SJCRH30 (cell line): ENCODE measurements at places on chromosomes 7 and 10.

DNA sequence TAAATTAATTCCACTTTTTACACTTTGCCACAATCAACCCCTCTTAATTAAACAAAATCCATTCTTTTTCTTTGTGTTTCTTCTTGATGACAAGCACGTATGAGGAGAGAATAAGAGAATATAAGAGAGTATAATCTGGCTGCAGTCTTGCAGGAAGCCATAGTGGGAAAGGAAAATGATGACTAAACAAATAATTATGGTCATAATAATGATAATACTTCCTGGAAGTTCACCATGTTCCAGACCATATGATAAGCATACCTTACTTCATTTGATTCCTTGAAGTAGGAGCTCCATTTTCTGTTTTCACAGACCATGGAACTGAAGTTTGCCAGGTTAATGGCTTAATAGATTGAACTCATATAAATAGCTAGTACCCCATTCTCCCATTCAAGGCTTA, 237.8 kb downstream of the SEMA3D start:
- no peak overlapping the region for H3K27ac ChIP-seq
- no peaks in the 10 kb centered on the region for H3K27me3 ChIP-seq
- no peak for DNase-seq
- H3K4me3 ChIP-seq = no peak overlapping the region
- H3K36me3 ChIP-seq = no peaks in the 10 kb centered on the region

DNA sequence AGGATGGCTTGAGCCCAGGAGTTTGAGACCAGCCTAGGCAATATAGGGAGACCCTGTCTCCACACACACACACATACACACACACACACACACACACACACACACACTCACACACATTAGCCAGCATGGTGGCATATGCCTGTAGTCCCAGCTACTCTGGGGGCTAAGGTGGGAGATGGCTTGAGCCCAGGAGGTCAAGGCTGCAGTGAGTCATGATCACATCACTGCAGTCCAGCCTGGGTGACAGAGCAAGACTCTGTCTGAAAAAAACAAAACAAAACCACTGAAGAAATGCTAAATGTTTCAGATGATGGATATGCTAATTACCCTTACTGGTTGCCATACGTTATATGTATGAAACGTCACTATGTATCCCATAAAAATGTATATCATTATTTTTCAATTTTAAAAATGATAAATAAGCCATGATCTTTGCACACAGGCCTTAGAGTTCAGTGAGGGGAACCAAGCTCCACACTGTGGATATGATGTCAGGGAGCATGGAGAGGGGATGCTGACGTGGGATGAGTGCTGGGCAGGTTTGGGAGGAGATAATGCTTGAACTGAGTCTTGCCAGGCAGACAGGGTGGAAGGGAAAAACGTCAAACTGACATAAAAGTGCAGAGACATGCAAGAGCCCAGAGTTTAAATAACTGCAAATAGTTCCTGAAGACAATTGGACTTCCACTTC, 45.9 kb upstream of the ARHGAP12 start:
- H3K27me3 ChIP-seq = no peaks in the 10 kb centered on the region
- no peak for DNase-seq
- H3K27ac ChIP-seq = no peak overlapping the region
- H3K4me1 ChIP-seq = no peaks in the 10 kb centered on the region
- no peak overlapping the region for H3K4me3 ChIP-seq

DNA sequence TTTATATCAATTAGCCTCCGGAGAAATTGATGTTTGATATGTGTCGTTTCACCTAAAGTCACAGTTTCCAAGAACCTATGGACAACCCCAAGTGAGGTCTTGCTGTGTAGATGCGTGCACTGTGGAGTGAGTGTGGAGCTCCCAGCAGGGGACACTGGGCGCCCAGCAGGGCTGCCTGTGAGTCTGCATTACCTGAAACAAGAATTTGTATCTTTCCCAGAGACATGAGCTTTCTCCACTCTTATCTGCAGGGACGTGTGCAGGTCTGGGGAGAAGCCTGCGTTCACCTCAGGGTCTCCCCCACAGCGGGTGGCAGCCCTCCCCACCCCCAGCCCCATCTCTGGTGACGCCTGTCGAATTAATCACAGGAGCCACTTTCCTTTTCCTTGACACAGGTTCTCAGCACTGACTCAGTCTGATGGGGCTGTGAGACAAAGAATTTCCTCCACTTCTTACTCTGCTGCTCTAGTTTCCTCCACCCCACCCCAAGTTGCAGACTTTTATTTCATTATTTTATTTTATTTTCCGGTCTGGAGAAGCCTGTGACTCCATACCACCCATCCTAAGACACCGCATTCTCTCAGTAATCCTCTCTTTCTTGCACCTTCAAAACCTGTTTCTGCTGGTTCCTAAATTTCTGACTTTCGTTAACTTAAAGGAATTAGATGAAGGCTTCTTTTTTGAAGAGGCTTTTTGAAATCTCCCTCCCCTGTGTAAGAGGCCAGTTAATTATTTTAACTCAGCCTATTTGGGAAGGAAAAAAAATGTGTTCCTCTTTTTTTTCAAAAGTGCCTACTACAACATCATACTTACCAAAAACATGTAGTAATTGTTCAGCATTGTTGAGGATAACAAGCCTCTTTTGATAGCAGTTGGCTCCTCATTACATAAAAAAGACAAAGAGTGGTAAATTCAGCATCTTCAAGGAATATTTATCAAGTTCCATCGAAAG, 17.0 kb upstream of the INSIG1 start:
- H3K4me1 ChIP-seq = no peaks in the 10 kb centered on the region
- H3K36me3 ChIP-seq = no peaks in the 10 kb centered on the region
- no peak for DNase-seq
- peaks cover 26% of the 10 kb centered on the region for H3K27me3 ChIP-seq
- no peak overlapping the region for H3K4me3 ChIP-seq

DNA sequence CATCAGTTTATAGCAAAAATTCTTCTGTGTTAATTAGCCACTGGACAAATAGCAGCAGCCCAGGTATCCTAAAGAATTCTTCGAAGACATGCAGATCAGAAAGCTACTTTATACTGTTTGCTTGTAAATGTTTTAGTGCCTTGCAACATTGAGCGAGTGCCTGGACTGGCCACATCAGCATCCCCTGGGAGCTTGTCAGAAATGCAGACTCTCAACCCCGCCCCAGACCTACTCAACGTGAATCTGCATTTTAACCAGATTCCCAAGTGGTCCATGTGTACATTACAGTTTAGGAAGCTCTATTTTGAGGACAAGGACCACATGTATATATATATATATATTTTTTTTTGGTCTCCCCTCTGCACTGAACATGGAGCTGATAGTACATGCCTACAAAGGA, 18.5 kb upstream of the PLEKHS1 start:
- H3K27me3 ChIP-seq = no peaks in the 10 kb centered on the region
- DNase-seq = no peak
- H3K36me3 ChIP-seq = peaks cover 7% of the 10 kb centered on the region; the same call in 1 of the 2 replicates
- peaks cover 5% of the 10 kb centered on the region; the same call in 1 of the 2 replicates for H3K4me1 ChIP-seq
- H3K27ac ChIP-seq = no peak overlapping the region
- H3K4me3 ChIP-seq = no peak overlapping the region

DNA sequence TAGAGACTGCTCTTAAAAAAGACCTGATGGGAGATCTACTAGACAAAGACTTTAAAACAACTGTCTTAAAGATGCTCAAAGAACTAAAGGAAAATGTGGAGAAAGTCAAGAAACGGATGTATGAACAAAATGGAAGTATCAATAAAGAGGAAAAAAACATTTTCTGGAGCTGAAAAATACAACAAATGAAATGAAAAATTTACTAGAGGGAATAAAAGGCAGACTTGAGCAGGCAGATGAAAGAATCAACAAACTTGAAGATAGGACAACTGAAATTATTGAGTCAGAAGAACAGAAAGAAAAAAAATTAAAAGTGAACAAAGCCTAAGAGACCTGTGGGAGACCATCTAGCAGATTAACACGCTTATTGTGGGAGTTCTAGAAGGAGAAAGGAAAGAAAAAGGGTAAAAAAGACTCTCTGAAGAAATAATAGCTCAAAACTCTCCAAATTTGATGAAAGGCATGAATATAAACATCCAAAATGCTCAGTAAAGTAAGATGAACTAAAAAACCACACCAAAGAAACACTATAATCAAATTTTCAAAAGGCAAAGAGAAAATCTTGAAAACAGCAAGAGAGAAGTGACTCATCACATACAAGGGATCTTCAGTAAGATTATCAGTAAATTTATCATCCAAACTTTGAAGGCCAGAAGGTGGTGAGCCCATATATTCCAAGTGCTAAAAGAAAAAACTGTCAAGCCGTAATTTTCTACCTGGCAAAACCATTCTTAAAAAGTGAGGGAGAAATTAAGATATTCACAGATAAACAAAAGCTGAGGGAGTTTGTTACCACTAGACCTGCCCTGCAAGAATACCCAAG, 83.2 kb downstream of the SCRN1 start:
- DNase-seq = no peak
- H3K27me3 ChIP-seq = no peaks in the 10 kb centered on the region
- no peaks in the 10 kb centered on the region; the same call in 1 of the 2 replicates for H3K36me3 ChIP-seq
- H3K4me1 ChIP-seq = no peaks in the 10 kb centered on the region

DNA sequence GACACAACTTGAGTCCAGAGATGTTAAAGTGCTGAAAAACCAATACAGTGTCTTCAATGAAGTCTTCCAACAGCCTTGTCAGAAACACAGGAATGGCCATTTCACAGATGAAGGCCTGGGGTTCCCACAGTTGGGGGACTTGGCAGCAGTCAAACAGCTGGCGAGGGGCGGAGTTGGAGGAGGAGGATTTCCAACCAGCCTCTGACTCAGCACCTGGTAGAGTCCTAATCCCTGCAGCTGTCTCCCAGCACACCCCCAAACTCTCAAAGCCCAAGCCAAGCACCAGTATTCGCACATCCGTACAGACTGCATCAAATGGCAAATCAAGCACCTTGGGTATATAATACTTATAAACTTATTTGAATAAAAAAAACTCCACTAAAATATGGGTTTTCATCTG, 28.0 kb downstream of the CTBP2 start:
- no peaks in the 10 kb centered on the region for H3K27me3 ChIP-seq
- DNase-seq = peak; percentile 93
- peak overlapping the region; percentile 48 for H3K27ac ChIP-seq
- peaks cover 24% of the 10 kb centered on the region for H3K36me3 ChIP-seq
- peaks cover 24% of the 10 kb centered on the region for H3K4me1 ChIP-seq

DNA sequence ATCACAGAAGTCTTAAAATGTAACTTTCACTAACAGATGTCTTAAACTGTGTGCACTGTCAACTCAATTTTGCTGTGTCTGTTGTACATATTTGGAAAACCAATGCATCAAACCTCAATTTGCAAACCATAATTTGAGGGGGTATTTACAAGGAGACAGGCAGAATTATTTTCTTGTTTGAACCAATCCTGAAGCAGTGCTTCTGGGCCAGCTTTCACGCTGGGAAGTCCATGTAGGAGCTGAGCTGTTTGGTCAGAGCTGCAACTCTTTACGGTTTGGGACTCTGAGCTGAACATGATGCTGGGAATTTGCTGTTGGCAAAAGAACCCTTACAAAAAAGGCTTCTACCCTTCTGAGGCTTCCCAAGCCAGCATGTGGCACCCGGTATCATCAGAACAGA, 43.2 kb upstream of the EPC1 start:
- H3K36me3 ChIP-seq = no peaks in the 10 kb centered on the region
- no peak overlapping the region for H3K4me3 ChIP-seq
- peaks cover 12% of the 10 kb centered on the region for H3K4me1 ChIP-seq
- no peak overlapping the region for H3K27ac ChIP-seq

DNA sequence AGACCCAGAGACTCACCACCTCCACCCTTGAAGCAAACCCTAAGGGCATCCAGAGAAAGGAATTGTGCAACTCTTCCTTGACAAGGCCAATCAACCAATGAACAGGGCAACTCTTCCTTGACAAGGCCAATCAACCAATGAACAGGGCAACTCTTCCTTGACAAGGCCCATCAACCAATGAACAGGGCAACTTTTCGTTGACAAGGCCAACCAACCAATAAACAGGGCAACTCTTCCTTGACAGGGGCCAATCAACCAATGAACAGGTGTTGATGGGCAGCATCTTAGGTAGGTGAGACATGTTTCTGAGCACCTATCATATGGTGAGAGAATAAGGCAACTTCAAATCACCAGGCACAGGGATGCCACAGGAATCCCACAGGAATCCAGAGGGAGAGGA, 181.5 kb upstream of the RNF32 start:
- H3K27ac ChIP-seq = no peak overlapping the region
- no peak overlapping the region for H3K4me3 ChIP-seq
- H3K36me3 ChIP-seq = no peaks in the 10 kb centered on the region
- peaks cover 33% of the 10 kb centered on the region for H3K27me3 ChIP-seq

GRCh38 chr10:89963451-89964102, 262.2 kb downstream of the KIF20B start:
- H3K27me3 ChIP-seq = no peaks in the 10 kb centered on the region
- H3K4me1 ChIP-seq = no peaks in the 10 kb centered on the region
- H3K4me3 ChIP-seq = no peak overlapping the region

- H3K27ac ChIP-seq = no peak overlapping the region
- no peaks in the 10 kb centered on the region for H3K36me3 ChIP-seq
- H3K4me3 ChIP-seq = 0 out of 2 replicates have a peak overlapping the region, but pooled peaks have one; percentile 2
- peaks cover 9% of the 10 kb centered on the region for H3K4me1 ChIP-seq
Observed at GRCh38 chr7:72435366-72435765, 23.2 kb upstream of the CALN1 start.

- DNase-seq = peak; percentile 57
- H3K27ac ChIP-seq = no peak overlapping the region
- no peaks in the 10 kb centered on the region for H3K4me1 ChIP-seq
- H3K4me3 ChIP-seq = no peak overlapping the region
- no peaks in the 10 kb centered on the region for H3K36me3 ChIP-seq
Observed at GRCh38 chr10:59181668-59182067, 5.2 kb downstream of the PHYHIPL start.

DNA sequence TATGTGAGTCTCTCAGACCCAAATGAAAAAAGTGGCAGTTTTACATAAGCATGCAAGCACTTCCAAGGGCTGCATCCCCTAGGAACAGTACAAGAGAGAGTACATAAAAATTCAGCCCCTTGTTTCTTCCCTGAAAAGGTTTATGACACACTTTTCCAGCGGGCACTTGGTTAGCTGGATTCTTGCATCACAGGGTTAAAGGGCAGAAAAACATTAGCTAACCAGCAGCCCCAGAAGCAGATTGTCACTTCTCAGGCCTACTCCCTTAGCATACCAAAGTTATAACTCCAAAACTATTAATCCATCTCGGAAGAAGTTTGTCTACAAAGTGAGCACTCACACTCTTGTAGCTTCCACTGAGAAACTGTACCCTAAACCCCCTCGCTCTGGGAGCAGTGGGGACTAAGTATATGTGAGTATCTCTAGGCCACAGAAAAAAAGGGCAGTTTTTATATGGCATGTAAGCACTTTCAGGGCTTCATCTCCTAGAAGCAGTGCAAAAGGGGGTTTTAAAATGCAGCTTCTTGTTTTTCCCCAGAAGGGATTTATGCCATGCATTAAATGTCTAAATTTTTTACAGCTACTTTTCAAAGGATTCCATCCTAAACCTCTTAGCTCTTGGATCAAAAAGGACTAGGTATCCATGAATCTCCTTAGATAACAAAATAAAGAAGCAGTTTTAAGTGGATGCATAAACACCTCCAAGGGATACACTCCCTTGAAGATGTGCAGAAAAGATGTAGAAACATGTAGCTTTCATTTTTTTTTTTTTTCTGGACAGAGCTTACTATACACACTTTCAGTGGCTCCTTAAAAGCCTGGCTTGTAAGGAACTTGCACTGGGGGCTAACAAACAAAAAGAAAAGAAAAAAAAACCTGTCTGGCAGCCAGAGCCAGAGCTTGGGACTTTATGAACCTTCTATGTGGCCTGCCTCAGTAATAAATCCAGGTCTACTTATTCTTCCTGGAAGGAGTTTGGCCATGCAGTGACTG, 956.7 kb downstream of the CCSER2 start:
- no peak overlapping the region for H3K27ac ChIP-seq
- no peaks in the 10 kb centered on the region for H3K36me3 ChIP-seq
- no peak for DNase-seq
- no peaks in the 10 kb centered on the region for H3K27me3 ChIP-seq
